ENCODE measurements at places on chromosomes 12 and 14.
A peak's percentile ranks its signal among the peaks of the same experiment; 100 is the strongest.

- DNase-seq, result no peak
Observed at GRCh38 chr14:103659631-103660030, 30.6 kb downstream of the KLC1 start.

DNA sequence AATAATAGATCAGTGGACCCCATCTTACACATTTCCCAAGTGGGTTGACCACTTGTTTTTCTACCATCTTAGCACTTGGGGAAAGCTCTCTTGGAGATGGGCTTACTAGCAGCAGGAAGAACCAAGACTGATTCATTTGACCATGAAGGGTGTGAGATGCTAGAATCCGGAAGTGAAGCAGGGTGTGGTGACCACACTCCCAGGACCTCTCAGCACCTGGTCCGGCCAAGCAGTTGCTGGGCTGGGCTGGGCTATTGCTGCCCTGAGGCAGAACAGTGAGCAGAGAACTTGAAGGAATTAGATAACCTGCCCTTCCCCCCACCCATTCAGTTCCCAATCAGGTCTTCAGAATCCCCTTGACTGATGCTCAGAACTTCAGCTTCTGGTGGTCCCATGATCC lies 24.4 kb downstream of the ADCY6 start:
- DNase-seq, result no peak

- no peak for DNase-seq
Observed at GRCh38 chr12:53171725-53172329, 8.7 kb upstream of the ZNF740 start.

GRCh38 chr12:111971800-111972199 lies 41.2 kb downstream of the TMEM116 start:
- no peak for DNase-seq

DNA sequence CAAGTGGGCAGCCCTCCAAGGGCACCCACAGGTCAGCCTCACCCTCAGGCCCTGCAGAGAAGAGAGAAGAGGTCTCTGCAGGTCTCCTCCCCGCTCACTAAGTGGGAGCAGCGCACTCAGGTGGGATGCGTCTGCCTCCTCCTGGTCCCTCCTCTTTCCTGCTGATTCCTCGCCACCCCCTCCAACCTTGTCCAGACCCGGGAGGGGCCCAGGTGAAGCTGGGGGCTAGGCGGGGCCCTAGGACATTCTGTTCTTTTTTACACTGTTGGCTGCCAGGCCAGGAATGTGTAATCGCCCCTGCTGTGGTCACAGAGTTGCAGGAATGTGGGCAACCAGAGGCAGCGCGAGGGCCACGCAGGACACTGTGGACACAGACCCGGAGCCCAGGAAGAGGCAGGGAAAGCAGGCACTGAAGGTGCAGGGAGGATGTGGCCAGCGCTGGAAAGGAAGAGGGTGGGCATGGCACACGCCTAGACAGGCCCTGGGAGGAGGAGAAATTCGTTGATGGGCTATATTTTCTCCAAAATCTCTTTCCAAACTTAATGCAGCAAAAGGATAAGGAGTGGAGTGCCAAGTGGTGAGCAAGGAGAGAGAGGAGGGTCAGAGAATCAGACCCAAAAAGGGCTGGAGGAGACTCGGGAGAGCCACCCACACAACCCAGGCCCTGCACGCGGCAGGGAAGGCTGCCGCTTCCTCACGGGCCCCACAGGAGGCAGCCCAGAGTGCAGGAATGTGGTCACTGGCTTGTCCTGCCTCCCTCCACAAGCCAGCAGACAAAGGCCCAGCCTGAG lies 911 bp upstream of the SCNN1A start:
- no peak for DNase-seq

GRCh38 chr14:77055306-77055705 lies 26.8 kb upstream of the IRF2BPL start:
- no peak for DNase-seq

DNA sequence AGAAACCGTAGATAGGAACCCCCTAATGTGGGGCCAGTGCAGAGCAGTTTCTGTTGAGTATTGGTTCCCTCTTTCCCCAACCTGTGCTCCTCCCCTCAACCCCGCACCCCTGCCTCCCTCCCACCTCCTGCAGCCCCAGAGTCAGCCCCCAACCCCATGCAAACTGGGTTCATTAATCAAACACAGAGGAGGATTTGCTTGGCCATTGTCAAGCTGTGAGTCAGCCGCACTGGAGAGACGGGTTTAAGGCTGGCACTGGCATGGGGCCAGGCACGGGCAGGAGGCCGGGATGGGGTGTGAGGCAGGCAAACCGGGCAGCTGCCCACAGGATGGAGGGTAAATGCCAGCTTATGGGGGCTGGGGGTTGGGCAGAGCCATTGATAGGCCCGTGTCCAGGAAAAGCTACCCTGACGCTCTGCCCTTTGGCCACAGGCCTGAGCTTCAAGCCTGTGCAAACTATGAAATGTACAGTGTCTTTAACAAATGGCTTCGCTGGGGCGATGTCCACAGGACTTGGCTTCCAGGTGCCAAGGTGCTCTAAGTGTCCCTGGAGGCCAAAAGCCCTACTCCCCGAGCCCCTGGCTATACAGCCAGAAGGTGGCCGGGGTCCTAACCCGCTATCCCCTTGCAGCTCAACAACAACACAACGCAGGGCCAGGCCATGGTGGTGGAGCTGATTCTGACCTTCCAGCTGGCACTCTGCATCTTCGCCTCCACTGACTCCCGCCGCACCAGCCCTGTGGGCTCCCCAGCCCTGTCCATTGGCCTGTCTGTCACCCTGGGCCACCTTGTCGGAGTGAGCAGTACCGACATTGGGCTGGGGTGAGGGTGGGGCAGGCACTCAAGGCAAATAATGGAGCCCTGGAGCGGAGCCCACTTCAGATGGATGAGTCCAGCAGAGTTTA lies 1.4 kb downstream of the AQP5 start:
- no peak for DNase-seq

DNA sequence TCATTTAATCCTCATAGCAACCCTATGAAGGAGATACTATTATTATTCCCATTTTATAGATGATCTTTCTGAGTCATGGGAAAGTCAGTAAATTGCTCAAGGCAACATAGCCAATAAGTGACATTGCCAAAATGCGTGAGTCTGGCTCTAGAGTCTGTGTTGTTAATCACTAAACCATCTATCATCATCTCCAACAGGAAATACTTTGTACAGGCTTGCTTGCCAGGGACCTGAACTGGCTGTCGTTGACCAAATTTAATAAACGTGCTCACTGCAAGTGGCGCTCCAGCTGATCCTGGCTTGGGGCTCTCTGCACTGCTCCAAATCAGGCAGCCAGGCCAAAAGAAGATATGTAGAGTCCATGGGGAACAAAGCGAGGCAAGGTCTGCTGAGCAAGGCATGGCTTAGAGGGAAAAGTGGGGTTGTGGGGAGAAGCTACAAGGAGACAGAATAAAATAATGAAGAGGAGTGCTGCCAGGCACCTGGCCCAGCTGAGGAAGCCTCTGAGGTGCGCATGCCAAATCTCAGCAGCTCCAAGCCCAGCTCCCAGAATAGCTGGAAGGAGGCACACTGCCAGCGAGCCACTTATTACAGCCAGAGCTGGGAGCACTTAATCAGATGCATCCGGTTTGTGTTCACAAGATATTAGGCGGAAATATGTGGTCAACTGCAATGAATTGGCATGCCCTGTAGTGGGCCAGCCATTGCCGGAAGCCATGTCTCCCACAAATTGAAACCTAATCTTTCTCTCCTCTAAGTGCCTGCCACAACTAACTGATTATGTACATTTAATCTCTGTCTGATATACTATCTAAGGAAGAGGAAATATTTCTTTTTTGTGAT lies 43.3 kb upstream of the PTPRO start:
- no peak for DNase-seq

DNA sequence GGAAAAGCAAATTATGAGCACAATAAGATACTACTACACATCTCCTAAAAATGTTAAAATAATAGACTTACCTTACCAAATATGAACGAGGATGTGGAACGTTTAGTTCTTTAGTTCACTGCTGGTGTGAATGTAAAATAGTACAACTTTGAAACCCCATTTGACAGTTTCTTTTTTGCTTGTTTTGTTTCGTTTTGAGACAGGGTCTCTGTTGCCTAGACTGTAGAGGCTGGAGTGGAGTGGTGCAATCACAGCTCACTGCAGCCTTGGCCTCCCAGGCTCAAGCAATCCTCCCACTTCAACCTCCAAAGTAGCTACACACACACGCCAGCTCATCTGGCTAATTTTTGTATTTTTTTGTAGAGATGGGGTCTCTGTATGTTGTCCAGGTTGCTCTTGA lies 136.4 kb upstream of the FAR2 start:
- DNase-seq, result no peak

GRCh38 chr12:128573907-128574306 lies 249.9 kb downstream of the SLC15A4 start:
- peak; percentile 38 for DNase-seq

DNA sequence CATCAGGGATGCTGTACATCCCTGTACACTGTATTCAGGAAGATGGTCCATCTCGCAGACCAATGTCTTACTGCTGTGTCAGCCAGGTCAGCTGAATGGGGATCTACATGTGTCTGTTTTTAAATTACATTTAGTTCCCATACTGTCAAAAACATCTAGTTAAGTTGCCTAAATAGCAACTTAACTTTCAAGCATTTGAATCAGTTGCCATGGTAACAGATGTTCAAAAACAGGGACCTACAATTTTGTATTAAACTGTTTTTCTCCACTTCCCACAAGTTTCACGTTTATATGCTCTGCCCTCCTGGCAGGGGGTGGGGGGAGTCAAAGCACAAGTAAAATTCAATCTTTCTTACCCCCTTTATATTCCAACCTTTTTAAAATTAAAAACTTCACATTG lies 38.3 kb downstream of the C12orf42 start:
- DNase-seq, result no peak

DNA sequence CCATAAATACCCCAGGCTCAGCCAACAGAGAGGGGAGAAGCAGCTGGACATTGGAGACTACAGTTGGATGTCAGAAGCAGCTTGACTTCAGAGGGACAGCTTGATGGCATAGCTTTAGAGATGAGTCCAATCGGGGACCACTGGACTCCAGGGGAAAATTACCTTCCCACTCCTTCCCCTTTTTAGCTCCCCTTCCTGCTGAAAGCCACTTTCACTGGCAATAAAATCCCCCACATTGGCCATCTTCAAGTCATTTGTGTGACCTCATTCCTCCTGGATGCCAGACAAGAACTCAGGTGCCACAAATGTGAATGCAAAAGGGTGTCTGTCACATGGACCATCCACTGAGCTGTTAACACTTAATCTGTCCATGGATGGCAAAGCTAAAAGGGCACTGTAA lies 184.2 kb downstream of the CHST11 start:
- no peak for DNase-seq

GRCh38 chr12:49797449-49797776 lies 30.8 kb downstream of the NCKAP5L start:
- DNase-seq, result no peak

GRCh38 chr14:68733086-68733914 lies 59.6 kb downstream of the ZFP36L1 start:
- DNase-seq, result no peak

- DNase-seq, result no peak
Observed at GRCh38 chr12:16350682-16351081, 3.2 kb downstream of the MGST1 start.

GRCh38 chr12:68140556-68140955 lies 19.0 kb downstream of the IFNG start:
- DNase-seq, result peak; percentile 97

GRCh38 chr14:104638190-104638589 lies 33.6 kb upstream of the TMEM179 start:
- no peak for DNase-seq

DNA sequence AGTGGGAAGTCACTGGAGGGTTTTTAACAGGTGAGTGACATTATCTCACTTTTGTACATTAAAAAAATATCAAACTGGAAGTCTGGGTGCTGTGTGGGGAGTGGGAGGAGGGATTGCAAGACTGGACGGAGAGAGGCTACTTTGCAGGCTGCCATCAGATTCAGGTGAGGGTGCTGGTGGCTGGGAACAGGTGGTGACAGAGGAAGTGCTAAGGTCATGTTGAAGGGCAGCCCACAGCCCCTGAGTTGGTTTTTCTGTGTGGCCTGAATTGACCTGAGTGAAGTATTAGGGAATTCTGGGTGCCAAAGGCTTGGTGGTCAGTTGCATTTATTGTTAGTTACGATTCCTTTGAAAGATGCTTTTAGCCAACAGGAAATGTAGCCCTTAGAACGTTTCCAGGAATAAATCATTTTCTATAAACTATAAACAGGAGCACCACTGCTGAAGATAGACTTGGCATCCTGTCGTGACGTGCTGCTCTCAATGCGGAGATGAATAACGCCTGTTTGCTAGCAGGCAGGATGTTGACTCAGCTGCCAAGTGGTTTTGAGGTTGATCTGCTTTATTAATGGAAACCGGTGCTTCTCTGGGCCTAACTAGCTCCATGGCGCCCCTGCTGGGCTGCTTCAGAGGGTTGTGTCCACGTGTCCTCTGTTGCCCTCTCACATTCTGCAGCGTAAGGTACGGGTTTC lies 707.5 kb upstream of the TMEM132C start:
- no peak for DNase-seq

- no peak for DNase-seq
Observed at GRCh38 chr12:57370072-57370471, 60.8 kb downstream of the R3HDM2 start.

DNA sequence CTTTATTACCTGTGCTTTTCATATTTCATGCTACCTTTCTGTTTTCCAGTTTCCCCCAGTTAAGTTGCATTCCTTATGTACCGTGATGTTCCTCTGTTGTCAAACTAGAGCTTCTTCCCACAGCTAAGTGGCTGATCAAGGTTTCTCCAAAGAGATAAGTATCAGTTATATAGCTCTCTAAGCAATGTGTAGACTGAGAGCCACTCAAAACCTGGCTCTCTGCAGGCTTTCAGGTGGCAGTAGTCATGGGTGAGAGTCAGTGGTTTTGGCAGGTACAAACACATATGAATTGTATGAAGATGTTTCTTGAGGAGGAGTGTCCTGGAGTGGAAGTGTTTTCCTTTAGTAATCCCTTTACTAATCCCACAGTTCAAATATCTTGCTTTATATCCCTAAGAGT lies 28.4 kb downstream of the TXNRD1 start:
- DNase-seq, result no peak

- DNase-seq, result no peak
Observed at GRCh38 chr14:67814821-67815220, 1.6 kb downstream of the ZFYVE26 start.

DNA sequence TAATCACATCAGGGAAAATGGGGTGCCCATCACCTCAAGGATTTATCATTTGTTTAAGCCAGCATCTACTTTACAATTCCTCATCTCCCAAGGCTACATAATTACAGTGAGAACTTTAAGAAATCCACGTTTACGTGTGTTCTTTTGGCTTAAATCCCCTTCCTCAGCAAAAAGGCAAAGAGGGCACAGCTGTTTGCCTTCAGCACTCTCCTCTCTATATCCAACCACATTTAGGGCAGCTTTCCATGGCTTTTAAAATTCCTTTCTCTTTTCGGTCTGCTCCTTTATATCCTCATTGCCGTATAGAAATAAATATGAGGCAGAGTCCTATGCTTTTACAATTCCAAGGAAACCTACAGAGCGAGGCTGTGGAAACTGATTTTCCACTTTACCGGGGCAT lies 175.9 kb downstream of the EMP1 start:
- DNase-seq, result no peak

- no peak for DNase-seq
Observed at GRCh38 chr12:119340578-119340977, 6.0 kb downstream of the CCDC60 start.
